ENCODE measurements at places on chromosomes 1 and 21.

DNA sequence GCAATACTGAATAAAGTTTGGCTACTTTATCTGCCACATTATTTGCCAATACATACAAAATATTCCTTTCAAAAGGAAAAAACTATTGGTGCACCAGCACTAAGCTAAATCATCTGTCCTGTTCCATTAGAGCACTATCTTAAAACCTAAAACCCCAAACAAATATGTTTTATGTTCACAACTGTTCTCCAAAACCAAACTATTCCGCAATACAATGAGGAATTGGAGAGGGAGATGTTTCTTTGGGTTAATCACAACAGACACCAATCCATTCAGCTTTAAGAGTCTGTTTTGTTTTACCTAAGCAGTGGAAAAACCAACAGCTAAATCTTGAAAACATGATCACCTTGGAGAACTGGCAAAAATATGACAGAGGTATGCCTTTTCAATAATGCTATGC, 85.1 kb downstream of the ZNF644 start:
- no peak for DNase-seq

DNA sequence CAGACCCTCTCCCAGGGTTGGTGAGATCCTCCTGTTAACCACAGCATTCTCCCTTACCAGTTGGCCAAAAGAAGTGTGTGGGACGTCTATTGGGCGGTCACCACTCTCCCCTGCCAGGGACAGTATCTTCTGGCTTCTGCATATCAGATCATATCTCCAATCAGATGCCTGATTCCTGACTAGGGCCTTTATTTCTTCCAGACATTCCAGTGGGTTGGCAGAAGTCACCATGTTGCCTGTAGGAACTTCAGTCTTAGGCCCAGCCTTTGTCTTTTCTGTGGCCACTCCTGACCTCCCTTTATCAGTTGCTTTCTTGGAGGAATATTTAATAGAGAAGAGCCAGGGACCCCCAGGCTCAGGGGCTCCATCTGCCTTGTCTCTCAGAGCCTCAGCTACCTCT, 130.4 kb upstream of the F3 start:
- no peak for DNase-seq

DNA sequence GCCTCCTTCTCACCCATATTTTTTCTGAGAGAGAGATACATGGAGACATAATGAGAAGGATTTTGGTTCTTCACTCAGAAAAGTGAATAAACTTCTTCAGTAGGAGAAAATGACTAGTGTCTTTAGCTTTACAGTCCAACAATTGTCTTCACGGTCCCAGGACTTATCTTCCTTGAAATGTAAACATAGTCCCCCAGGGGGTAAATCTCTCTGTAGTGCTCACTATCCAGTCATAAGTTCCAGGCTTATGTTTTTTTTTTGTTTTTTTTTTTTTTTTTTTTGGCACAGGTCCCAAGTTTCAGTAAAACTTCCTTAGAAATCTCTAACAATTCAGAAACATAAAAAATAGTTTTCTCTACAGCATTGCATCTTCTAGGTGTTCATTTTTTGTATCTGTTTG, 890.2 kb upstream of the B3GALT2 start:
- no peak for DNase-seq

DNA sequence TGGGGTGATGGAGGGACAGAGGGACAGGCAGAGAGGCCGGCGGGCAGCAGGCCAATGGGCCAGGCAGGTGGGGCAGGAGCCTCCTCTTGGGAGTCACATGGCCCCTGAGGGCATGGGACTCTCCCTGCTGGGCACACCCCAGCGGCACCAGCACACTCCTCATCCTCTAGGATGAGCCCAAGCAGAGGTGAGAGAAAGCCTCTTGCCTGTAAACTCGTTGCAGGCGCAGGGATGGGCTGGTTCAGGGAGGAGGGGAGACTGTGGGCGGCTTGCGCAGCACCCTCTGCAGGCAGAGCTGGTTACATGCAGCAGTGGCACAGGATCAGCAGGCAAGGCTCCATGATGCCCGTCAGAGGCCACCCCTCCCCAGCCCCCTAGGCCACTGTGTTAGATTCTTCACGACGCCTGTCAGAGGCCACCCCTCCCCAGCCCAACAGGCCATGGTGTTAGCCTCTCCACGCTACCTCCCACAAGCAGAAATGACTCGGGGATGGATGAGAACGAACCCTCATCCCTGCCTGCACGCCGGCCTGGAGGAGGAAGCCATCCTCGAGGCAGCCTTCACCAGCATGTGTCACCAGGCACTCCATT, 209.7 kb upstream of the VAMP3 start:
- no peak for DNase-seq

GRCh38 chr1:159406821-159407220, 25.2 kb upstream of the OR10J4 start:
- no peak for DNase-seq

DNA sequence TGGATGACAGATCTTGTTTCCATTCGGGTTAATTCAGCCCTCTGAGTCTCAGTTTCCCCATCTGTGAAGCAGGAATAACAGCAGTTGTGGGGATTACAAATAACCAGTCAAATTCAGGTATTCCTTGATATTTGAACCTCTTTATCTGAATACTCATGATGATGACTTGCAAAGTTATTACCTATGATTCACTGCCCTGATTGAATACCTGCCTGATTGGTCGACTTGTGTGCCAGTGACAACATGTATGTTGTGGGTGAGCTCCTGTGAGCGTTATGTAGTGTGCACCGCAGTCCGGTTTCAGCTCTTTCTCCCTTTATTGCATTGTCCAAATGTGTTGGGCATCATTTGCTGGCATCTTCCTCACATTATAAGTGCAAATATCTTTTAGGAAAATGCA, 9.5 kb upstream of the TMEM61 start:
- no peak for DNase-seq

- no peak for DNase-seq
These were observed 91.9 kb downstream of the COLGALT2 start for GRCh38 chr1:183945428-183946319.

DNA sequence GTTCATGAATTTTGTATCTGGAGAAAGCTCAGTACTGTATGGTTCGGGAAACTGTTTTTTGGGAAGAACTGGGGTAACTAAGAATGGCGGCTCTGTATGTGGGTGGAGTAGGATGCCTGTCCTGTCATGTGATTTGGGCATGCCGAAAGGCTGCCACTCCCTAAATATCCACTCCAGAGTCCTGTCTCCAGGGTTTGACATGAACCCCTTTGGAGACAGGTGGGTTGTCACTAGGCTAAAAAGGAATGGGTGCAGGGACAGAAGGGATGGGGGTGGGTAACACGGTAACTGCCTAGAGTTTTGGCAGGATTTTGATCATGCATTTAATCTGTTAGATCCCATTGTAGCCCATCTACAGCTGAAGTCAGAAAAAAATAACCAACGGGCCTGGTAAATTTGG, 150.1 kb downstream of the KCNJ6 start:
- DNase-seq: no peak

DNA sequence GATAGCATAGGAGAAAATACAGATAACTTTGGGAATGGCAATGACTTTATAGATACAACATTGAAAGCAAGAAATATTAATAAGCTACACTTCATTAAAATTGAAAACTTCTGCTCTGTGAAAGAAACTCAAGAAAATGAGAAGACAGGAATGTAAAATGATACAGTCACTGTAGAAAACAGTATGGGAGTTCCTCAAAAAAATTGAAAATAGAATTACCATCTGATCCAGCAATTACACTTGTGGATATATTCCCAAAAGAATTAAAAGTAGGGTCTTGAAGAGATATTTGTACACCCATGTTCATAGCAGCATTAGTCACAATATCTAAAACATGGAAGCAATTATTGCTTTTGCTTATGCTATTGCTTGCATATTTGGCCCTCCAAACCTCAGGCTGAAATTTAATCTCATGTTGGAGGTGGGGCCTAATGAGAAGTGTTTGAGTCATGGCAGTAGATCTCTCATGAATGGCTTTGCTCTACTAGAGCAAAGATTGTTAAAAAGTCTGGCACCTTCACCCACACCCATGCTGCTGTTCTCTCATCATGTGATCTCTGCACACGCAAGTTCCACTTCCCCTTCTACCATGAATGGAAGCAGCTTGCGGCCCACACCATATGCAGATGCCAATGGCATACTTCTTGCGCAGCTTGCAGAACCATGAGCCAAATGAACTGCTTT, 15.3 kb upstream of the AHCYL1 start:
- DNase-seq: no peak

- DNase-seq: no peak
These were observed at the start of gene ACKR1 for GRCh38 chr1:159204161-159205141. ACKR1 (plus strand) TSS chr1:159204875; CDS start chr1:159204960, 85 bp downstream.

DNA sequence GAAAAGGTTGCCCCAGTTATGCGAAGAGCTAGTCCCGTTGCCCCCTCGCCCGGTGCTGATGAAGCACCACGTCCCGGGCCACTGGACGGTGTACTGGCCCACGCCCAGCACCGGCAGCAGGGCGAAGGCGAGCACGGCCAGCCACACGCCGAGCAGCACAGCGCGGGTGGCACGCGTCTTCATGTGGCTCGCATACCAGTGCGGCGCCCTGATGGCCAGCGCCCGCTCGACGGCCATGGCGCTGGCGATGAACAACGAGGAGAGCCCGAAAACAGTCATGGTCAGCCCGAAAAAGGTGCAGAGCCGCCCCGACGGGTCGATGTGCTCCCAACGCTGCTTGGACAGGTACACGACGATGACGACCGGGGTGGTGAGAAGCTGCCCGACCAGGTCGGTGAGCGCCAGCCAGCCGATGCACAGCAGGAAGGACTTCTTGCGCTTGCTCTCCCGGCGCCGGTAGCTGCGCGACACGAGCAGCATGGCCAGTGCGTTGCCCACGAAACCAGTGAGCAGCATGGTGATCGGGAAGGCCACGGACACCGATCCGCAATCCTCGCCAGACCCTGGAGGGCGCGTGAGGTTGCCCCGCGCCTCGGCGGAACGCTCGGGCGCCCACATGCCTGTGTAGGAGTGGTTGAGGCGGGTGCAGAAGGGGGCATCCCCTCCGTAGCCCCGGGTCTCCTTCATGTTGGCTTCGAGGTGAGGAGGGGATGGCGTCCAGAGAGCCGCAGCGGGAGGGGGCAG, 553 bp downstream of the PTGER3 start:
- DNase-seq: peak; percentile 27

DNA sequence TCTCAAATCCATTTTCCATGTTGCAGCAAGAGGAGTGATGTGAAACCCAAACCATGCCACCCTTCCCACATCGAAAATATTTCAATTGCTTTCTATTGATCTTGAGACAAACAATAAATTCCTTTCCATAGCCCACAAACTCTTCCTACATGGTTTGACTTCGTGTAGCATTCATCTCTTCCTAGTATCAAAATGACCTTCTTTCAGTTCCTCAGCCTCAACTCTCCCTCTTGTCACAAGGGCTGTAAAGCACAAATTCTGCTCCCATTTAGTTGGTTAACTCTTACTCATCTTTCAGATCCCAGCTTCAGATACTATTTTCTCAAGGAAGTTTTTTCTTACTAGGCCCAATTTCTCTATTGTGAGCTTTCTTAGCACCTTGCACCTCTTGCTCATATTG, 99.0 kb downstream of the ZNF281 start:
- DNase-seq: no peak

- no peak for DNase-seq
These were observed 112.6 kb downstream of the PLD5 start for GRCh38 chr1:242411901-242412300.
